Activated CD8-positive, alpha-beta T cell treated with anti-CD3 and anti-CD28 coated beads, Interleukin-2, amount 10 ng/mL, durations not matched to agents 7 days and 5 days (primary cell): ENCODE measurements at places on chromosomes 13 and 19. TPM values are rescaled to one million over a fixed set of nuclear protein-coding genes. Genes with fewer than 3 reads are reported as not detected.

The ZNF724 gene
- 17.4 TPM for total RNA-seq

The TUBB4A gene
- 6.6 TPM for total RNA-seq

The CNMD gene
- total RNA-seq, result not detected

The FGF22 gene
- total RNA-seq, result not detected

The SPRY2 gene
- total RNA-seq, result 0.10 TPM

The TNFRSF19 gene
- 0.11 TPM for total RNA-seq

The ZNF600 gene
- 18.2 TPM for total RNA-seq

The CATSPERD gene
- not detected for total RNA-seq

The MEDAG gene
- total RNA-seq, result not detected

The PSG1 gene
- not detected for total RNA-seq

The HIF3A gene
- not detected for total RNA-seq

The CDC42EP5 gene
- total RNA-seq, result not detected

The ZNF8 gene
- total RNA-seq, result 4.7 TPM

The NLRP4 gene
- total RNA-seq, result not detected

The NPAS1 gene
- total RNA-seq, result not detected

The SELENOV gene
- not detected for total RNA-seq

The CEACAM1 gene
- total RNA-seq, result 27.1 TPM
